ENCODE measurements at places on chromosomes 7 and 10. TPM values are rescaled to one million over a fixed set of nuclear protein-coding genes. Genes with fewer than 3 reads are reported as not detected.

DNA sequence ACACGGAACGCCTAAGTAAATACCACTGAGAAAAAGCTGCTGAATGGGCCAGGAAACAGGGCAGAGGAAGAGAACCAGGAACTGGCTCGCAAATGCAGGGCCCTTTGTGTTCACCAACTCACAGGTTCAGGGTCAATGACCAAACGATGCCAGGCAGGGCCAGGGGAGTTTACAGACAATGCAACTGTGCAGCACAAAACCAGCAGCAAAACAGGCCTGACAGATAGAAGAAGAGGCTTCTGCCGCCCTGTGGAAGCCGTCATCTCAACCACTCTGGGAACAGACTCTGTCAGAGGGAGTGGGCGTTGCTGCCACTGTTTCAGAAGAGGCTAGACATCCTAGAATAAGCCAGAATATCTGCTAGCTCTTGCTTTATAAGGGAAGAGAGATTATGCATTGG lies 117.9 kb downstream of the KMT2E start:
- peak; percentile 80 for DNase-seq

- DNase-seq = no peak
Measured at GRCh38 chr7:17758008-17758407, 182.3 kb downstream of the SNX13 start.

The ANKRD26 gene
- 4.3 TPM for total RNA-seq

- DNase-seq = no peak
Measured at GRCh38 chr10:26310361-26310760, 93.8 kb downstream of the GAD2 start.

DNA sequence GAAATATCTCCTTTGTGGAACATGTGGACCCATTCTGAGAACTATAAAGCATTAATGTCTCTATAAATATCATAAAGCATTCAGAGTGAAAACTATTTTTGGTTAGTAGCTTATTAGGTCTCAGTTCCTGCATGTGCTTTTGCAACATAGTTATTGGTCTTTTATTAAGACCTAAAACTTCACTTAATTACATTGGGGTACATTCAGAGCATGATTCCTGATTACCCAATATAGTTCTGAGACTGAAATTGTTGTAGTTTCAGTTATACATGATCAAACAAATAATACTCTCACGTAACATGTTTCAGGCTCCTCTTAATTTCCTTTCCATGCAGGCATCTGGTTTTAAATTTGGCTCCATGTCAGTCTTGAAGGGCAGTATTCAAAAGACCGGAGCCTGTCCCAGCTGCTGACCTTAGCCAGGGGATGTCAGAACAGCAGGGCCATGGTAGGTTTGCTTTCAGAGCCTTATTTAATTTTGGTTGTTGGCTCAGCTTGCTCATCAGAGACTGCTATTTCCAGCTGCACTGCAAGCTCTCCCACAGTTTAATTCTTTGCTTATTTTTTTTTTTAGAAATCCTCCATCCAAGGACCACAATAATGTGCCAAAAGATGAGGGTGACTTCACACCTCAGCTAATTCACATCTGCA lies 447.8 kb upstream of the FZD8 start:
- DNase-seq = no peak

- DNase-seq = no peak
Measured at GRCh38 chr7:126499481-126499880, 753.3 kb downstream of the GRM8 start.

- DNase-seq = no peak
Measured at GRCh38 chr7:24764972-24765744, 7.9 kb upstream of the GSDME start.

All from right lobe of liver (tissue), 6 donors.